GM12878 (cell line): ENCODE measurements at places on chromosomes 4 and X.

- DNase-seq, result no peak
Observed at GRCh38 chr4:140642674-140643437, 74.1 kb upstream of the UCP1 start.

DNA sequence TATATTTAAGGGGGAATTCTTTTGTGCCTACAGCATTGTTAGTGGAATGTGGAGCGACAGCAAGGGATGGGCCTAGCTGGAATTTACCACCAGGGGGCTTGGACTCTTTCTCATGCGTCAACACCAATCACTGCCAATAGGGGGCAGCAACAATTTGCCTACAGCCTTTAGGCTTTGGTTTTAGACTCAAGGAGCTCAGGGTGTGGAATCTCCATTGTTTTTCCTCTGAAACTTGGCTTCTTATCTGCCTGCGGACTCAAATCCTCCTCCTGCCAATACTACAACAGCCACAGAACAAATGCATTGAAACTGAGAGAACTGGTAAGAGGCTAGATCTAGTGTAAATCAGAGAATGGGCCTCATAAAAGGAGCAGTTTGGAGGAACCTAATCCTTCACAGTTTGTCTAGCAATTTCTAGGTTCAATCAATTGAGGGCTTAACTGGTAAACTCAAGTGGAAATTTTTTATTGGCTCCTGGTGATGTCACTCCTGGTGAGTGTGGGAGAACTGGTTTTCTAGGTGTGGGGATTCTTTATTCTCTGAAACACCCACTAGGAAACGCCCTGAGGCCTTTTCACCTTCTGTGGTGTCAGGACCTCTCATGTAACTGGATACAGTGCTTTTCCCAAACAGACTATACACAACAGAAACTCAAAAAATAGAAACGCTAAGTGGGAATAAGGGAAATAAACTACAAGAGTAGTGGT, 27.9 kb upstream of the TMSB4X start:
- peak; percentile 85 for DNase-seq

DNA sequence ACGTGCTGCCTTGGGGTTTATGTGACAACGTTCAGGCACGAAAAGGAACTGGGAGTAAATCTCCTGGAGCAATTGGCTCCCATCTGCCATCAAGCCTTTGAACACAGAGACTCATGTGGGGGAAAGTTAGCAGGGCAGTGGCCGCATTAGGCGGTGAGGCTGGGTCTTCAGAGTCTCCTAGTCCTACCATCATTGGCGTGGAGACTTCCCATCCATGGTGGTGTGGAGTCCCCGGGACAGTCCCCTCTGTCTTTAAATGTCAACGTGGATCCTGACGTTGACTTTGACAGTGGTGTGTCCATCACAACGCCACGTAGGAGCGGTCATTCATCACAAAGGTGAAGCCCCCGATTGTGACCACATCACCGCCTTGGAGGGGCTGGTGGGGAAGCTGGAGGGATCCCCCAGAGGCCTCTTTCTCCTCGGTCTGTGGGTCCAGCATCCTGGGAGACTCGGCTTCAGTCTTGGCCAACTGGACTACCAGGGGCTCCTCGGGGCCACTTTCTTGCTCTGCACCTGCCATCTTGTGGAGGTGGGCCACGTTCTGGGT, 21.8 kb downstream of the CRLF2 start:
- no peak for DNase-seq

DNA sequence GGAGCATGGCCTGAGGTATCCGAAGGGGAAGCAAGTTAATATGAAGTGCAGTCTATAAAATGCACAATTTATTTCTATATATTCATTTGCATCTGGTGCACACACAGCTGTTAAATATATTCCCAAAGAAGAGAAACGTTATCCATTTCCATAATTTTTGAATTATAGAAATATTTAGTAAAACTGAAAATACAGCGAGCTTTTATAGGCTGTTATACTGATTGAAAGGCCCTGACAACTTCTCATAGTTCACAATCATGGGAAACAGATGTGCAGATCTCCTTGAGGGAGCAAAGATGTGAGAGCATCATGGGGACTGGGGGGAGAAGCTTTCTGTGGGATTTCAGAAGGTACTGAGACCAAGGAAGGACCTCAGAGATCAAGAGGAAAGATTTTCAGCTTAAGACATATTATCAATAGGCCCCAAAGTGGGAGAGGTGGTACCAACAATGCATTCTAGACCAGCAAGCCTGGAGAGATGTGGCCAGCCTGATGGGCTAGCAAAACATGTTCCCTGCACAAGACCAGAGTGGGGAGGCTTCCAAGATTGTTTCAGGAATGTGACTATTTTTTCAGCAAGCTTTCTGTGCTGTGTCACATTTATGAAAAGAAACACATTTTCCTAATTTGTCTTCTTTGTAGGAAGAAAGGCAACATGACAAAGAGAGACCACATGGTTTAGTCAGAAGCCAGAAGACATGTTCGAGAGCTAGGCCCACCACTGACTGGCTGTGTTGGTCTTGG, 256.0 kb upstream of the SFRP2 start:
- DNase-seq, result no peak

- DNase-seq, result no peak
Observed at GRCh38 chr4:94576210-94576609, 124.5 kb downstream of the PDLIM5 start.

GRCh38 chr4:20916106-20916505, 215.8 kb downstream of the PACRGL start:
- DNase-seq, result no peak

DNA sequence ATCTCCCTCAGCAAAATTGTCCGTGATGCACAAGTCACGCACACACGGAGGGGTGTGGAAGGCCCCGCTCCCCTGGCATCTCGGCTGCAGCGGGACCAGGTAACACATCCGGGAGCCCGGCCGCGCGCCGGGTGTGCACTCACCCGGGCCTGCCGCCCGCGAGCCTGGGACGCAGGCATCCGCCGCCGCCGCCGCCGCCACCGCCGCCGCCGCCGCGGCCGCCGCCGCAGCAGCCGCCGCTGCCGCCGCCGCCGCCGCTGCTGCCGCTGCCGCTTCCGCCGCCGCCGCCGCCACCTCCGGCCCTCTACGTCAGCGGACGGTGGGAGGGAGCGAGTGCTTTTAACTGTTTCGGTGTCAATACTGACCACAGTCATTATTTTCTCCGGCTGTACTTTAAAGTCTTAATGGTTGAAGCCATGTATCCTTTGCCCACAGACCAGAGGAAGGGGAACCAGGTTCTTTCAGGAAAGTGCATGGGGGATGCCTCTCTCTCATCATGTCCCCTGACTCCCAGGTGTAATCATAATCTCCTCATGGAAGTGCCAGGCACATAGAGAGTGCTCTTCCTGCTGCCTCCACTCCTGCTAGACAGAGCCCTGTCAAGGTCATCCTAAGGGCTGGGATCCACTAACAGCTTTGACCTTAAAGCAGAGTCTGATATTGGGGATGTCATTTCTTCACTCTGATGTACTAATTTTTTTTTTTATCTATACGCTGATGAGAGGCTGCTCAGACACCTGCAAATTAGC, 38.0 kb downstream of the MAGEE2 start:
- no peak for DNase-seq

DNA sequence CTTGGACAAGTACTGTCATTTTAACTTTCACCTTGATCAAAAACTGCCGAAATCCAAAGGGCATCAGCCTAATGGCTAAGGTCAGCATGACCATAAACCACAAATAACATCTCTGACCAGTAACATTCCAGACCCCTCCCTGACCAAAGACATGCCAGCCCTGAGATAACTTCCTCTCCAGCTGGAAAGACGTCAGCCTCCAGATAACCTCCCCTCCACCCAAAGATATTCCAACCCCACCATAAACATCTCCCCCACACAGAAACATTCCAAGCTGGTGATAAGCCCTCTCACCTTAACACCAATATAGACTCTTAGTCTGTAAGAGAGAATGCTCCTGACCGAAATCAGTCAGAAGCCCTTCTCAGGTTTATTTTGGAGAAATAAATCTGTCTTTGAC, 7.4 kb downstream of the PPP1R2C start:
- DNase-seq, result no peak

DNA sequence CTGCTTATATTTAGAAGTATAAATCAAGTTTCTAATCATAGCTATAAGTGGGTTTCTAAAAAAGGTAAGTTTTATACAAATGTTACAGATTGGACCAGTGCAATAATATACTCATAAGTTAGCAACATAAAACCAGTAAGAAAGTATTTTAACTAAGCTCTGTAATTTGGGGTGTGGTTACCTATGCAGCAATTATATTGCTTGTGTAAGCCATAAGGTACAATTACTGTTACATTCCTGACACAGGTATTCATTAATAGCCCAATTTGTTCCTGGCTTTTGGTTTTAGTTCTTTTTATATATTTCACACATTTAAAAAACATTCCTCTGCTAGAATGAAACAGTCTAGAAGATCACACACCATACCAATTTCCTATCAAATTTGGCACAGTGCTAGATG, 115.1 kb downstream of the FRYL start:
- no peak for DNase-seq

DNA sequence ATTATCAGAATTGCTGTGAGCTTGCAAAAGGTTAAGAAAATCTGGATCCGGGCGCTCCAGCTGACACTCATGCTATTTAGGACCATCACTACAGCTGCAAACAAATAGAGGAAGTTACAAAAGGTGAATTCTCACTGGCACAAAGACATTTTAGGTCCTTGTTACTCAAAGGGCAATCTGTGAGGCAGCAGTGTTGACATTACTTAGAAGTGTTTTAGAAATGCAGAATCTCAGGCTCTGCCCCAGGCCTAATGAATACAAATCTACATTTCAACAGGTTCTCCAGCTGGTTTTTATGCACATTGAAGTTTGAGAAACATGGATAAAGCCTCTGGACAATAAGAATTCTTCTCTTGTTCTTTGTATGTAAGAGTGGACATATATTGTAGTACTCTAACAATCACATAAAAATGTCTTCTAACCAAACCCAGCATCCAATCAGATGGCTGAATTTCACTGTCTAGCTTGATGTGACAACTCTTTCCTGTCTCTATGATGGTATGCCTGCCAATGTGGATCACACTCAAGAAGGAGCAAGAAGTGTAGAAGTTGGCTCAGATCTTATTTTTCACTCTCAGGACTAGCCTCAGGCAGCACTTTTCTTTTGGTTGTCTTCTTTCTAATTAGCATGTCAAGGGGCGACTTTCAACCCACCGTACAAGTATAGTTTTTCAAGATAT, 18.8 kb downstream of the SLC7A11 start:
- no peak for DNase-seq

GRCh38 chr4:3784454-3785291, 18.5 kb downstream of the ADRA2C start:
- DNase-seq, result no peak

- DNase-seq, result no peak
Observed at GRCh38 chrX:118418811-118419251, 72.9 kb downstream of the WDR44 start.

- no peak for DNase-seq
Observed at GRCh38 chr4:3250956-3251690, 2.2 kb downstream of the MSANTD1 start.

DNA sequence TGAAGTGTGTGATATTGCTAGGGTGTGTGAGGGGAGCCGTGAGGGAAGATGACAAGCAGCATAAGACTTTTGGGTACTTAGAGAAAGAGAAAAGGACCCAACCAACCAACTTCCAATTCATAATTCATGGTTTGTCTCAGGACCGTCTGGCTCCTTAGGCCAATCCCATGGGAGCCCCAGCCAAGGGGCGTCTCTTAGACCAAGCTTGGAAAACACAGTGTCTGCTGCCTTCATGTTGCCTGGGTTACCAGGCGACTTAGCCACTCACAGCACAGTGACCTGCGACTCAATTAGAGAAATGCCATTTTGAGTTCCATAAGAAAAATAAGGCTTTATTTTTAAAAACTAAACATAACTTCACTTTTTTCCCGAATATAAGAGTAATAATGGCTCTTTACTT, 32.7 kb downstream of the BST1 start:
- no peak for DNase-seq

- DNase-seq, result no peak
Observed at GRCh38 chr4:74623041-74623440, 171.3 kb downstream of the BTC start.

- DNase-seq, result no peak
Observed at GRCh38 chr4:77347351-77347966, 190.5 kb downstream of the CCNG2 start.

DNA sequence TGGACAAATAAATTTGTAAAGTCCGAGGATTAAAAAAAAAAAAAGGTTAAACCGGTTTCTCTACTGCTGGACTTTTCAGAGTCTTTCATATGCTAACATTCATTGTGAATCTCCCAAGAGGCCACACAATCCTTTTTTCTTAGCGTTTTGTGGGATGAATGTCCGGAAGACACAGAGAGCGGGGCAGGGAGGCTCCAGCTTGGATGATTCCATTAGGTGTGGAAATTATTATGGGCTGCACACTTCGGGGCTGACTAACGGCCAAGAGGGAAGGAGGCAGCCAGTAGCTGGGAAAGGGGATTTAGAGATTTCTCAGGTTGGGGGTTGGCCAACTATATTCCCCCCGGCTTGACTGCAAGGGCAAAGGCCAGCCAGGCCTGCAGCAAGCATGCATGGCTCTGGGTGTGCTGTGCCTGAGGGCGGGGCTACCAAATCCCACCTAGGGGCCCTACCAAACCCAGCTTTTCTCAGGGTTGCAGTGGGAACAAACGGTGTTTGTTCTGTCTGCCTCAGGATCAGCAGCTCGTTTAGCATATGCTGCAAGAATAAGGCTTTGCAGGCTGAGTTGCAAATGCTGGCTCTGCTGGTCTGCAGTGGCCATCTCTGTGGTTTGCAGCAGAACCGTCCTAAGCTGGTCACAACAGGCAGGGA, 28.6 kb downstream of the NYX start:
- DNase-seq, result no peak

DNA sequence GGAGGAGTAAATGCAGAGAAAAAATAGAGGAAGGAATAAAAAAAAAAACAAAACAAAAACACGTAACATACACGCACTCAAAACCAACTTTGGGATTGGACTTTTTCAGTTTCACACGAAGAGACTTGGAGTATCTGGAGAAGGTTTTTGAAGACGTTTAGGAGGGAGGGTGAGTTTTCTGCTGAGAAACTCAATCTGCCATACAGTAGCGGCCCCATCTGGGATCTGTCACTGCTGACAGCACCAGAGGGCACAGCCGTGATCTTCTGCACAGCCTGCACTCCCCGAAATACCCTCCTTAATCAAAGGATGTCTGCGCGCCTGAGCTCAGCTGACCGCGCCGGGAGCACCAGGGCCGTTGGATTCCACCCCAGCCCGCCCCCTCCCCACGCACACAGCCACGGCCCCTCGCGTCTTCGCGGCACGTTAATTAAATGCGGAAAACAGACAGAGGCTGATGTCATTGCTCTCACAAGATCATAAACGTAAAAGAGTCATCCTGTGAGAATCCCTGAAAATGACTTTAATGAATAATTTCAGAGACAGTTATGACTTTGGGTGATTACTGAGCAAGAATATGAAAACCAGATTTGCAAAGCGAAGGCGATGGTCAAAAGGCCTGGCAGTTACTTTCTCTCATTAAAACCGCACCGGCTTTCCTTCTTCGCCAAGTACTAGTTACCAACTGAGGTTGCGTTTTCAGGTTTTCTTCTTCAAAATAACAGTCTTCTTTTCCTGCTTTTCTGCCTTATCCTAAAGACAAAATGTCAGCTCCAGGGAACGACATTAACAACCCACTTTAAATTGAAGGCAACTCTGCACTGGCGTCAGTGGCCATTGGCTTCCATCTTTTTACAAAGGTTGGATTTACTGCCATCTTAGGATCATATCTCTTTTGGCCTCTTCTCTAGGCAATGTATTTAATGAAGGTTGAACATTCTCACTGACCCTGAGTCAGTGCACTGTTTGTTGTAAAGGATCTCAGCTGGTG, 10.6 kb downstream of the HAND2 start:
- no peak for DNase-seq

GRCh38 chrX:19761554-19762295, 125.7 kb downstream of the SH3KBP1 start:
- no peak for DNase-seq

- no peak for DNase-seq
Observed at GRCh38 chr4:74263551-74263950, 44.7 kb upstream of the EPGN start.

- DNase-seq, result no peak
Observed at GRCh38 chr4:1368421-1369090, 21.5 kb downstream of the UVSSA start.
